Stimulated activated CD8-positive, alpha-beta memory T cell treated with anti-CD3 and anti-CD28 coated beads, Interleukin-7, amount 100 ng/mL, for 48 hours (primary cell): ENCODE measurements at places on chromosomes 12 and 14.

GRCh38 chr14:56183631-56184157, 65.5 kb downstream of the PELI2 start:
- no peak for DNase-seq

GRCh38 chr12:107570721-107571120, 114.9 kb upstream of the PWP1 start:
- DNase-seq, result no peak

- DNase-seq, result no peak
Measured at GRCh38 chr12:116459011-116459875, 99.9 kb upstream of the MAP1LC3B2 start.

DNA sequence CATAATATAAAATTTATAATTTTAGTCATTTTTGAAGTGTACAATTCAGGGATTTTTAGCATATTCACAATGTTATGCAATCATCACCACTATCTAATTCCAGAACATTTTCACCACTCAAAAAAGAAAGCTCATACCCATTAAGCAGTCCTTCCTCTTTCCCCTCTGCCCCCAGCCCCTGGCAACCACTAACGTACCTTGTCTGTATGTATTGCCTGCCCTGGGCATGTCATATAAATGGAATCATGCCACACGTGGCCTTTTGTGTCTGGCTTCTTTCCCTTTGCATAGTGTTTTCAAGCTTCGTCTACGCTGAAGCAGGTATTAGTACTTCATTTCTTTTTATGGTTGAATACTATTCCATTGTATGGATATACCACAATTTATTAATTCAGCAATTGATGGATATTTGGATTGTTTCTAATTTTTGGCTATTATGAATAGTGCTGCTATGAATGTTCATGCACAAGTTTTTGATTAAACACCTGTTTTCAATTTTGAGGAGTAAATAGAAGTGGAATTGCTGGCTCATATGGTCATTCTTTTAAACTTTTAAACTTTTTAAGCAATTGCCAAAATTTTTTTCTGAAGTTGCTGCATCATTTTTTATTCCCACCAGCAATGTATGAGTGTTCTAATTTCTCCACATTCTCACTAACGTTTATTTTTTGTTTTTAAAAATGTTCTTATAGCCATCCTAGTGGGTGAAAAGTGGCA, 1.6 kb upstream of the SSTR1 start:
- no peak for DNase-seq

DNA sequence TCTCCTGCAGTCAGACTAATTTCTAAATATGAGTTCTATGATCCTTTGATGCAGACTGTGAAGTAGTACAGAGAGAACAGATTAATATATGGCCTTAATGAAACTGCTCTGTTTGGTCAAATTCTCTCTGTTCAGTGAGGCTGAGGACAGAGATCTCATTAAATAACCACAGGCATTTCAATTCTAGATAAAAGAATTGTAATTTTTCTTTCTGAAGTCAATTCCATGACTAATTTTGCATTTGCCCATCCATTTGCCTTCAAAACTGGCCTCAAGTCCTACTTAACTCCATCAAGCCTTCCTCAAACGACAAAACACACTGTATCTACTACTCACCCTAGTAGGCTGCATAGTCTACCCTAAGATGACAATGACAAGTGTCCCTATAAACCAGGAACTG, 67.1 kb downstream of the DUSP16 start:
- DNase-seq, result no peak

DNA sequence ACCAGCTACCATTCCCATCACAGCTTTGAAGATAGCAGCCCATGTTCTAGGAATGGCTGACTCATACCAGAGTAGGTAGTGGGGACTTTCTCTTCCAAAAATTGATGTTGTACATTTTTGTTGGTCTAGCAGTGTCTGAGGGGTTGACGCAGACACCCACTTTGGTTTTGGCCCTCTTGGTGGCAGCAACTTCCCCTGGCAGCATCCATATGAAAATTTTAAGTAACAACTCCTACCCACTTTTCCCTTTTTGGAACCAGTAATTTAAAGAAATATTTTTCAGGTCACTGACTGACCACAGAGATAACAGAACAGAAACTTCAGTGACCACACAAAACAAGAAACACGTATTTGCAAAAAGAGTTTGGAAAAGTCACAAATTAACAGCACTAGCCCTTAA, 162.0 kb upstream of the TMCC3 start:
- DNase-seq, result no peak

GRCh38 chr12:129075460-129076208, 222.4 kb downstream of the GLT1D1 start:
- no peak for DNase-seq

- no peak for DNase-seq
Measured at GRCh38 chr12:98369581-98369980, 145.8 kb upstream of the TMPO start.

DNA sequence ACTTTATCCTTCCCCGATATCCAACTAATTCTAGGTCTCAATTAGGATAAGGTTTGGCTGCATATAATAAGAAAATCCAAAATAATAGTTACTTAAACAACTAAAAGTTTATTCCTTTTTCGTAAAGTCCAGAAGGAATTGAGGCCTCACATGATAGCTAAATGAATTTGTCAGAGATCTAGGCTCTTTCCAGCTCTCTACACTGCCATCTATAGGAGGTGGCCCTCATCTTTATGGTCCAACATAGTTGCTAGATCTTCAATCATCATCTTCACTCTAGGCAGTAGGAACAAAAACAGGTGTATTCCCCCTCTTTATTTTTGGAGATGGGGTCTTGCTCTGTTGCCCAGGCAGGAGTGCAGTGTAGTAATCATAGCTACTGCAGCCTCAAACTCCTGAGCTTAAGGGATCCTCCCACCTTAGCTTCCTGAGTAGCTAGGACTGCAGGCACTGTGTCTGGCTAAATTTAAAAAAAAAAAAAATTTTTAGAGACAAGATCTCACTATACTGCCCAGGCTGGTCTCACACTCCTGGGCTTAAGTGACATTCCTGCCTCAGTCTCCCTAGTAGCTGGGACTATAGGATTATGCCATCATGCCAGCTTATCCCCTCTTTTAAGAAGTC, 46.5 kb upstream of the SAV1 start:
- DNase-seq, result no peak

- no peak for DNase-seq
Measured at GRCh38 chr14:65813760-65814384, 401.3 kb downstream of the FUT8 start.
